ENCODE measurements at places on chromosomes 4 and X.

DNA sequence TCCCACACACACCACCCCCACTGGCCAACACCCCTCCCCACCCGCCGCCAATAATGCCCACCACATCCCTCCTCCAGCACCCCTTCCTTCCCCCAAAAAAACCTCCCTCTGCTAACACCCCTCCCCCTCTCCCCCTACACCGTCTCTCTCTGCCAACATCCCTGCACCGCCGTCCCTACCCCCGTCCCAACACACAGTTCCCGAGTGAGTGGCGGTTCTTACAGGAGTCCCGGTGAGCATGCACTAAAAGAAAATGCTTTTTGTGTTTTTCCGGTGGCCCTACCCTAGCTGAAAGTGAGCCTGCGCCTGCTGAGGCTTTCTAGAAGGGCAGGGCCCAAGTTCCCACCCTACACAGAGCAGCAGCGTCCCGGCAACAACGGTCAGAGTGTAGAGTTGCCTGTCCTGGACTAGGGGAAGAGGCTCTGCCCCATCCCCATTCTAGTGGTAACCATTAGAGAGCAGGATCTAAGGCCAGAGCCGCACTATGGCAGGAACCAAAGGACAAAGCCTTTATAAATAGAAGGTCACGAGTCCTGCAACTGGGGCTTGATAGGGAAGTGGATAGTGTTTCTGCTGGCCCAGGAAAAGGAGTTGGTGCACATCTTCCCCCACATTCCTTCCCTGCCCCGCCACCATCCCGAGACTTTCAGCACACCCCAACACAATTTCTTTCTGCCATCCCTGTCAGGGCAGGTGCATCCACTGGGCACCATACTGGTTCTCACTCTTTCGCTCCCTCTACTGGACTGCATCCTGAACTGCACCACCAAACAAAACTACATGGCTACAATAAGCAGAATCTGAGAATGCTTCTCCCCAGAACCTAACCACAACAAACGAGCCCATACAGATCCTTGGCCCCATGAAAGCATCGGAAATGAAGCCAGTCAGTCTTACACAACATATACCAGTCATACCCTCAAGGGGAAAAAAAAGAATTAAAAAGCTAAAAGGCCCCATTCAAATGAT, 78.1 kb upstream of the PAGE3 start:
- DNase-seq = no peak

- no peak for DNase-seq
These were observed 254.3 kb downstream of the PDHA2 start for GRCh38 chr4:96094183-96094582.

GRCh38 chr4:4308800-4309441, 18.9 kb downstream of the ZBTB49 start:
- no peak for DNase-seq

GRCh38 chr4:168119890-168120289, 27.6 kb downstream of the ANXA10 start:
- no peak for DNase-seq

GRCh38 chr4:11623726-11624037, 195.0 kb upstream of the HS3ST1 start:
- DNase-seq = no peak

DNA sequence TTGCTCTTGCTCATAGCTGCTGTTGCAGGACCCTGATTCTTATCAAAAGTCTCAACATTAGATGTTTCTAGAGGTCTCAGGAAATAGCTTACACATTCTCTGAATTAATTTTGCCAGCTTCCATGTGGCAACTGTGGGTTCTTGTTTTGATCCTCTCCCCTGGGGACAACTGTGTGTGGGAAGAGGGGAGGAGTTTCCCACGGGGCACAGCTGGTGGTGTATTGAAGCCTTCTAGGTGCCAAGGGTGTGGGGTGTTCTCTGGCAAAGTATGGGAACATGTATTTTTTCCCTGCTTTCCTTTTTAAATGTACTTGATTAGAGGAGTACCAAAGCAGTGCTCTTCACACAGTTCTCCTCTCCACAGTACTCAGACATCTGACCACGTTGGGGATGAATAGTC, 212.7 kb downstream of the RPA4 start:
- no peak for DNase-seq

- DNase-seq = no peak
These were observed 55.8 kb downstream of the MBNL3 start for GRCh38 chrX:132433001-132433400.

DNA sequence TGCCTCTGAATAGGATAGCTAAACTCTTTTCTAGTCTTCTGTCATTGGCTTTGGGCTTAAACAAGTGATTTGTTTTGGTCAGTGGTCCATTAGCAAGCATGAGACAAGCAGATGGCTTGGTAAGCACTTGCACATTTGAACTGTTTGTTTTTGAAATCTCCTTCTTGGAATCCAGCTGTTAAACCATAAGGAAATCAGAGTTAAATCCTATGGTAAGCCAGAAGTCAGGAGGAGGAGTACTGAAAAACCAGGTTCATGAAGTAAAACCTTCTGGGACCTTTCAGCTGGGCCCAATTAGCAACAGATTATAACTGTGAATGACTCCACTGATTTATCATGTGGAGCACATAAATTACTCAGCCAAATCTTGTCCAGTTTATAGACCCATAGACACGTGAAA, 1042.5 kb upstream of the PABPC4L start:
- DNase-seq = no peak

GRCh38 chr4:54449999-54450398, 207.8 kb upstream of the KIT start:
- DNase-seq = no peak

DNA sequence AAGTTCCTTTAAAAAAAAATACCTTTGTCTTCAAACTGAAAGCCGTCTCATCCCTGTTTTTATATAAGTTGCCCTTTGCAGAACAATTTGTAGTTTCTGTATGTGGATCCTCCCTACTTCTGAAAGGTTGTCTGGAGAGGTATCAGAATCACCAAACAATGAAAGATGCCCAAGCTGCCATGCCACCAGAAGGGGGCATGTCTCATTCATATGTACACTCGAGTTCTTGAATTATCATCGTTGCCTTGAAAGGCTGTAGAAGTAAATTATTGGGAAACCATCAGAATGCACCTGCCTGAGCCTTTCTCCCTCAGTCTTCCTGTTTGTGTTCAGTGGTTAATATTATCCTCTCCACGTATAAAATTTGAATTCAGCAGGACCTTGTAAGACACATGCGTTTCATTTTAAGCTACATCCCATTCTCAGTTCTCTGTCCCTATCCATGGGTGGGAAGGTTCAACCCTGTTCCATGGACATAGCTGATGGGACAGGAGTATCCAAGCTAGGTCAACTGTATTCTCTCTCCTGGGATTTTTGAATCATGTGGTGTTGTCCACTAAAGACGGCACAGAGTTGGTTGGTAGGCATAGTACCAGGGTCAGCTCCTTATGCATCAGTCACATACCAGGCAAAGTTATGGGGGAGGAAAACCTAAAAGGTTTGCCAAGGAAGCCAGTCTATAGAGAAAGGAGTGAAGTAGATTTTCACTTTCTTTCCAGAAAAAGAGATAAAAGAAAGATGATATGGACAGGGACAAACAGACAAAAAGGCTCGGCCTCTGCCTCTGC, 24.0 kb downstream of the GALNT7 start:
- no peak for DNase-seq

- DNase-seq = no peak
These were observed 63.6 kb upstream of the PTCHD1 start for GRCh38 chrX:23271026-23271425.

DNA sequence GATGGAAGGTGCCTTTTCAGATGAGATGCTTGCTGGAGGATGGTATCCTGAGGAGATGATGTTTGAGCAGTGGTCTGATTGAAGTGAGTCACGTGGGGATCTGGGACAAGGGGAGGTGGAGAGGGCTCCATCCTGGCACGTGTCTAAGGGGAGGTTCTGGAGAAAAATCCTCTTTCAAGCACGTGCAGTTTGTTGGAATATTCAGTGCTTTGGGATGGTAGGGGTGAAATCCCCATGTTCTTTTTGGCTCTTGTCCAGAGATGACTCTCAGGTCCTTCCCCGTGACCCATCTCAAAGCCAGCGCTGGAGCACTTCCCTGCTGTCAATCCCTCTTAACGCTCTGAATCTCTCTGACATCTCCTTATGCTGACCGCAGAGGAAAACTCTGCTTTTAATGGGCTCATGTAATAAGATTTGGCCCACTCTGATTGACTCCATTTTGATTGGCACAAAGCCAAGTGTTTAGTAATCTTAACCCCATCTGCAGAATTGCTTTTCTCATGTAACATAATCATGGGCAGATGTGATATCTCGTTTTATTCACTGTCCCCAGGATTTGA, 10.8 kb upstream of the KLKB1 start:
- no peak for DNase-seq

DNA sequence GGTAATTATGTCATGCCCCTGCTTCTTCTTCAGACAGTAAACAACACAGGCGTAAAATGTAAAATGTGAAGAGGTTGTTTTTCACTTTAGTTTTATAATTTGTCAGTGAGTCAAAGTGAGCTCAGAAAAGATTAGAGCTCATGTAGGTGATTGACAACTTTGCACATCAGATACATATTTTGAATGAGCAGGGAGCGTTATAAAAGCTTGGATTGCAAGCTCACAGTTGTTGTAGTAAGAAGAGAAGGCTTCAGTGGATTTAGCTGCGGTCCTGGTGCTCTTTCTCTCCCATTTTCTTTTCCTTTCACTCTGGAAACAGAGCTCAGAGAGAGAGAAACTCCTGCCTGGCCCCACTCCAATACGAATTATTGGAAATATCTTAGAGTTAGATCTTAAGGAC, 26.4 kb downstream of the MTMR1 start:
- no peak for DNase-seq

DNA sequence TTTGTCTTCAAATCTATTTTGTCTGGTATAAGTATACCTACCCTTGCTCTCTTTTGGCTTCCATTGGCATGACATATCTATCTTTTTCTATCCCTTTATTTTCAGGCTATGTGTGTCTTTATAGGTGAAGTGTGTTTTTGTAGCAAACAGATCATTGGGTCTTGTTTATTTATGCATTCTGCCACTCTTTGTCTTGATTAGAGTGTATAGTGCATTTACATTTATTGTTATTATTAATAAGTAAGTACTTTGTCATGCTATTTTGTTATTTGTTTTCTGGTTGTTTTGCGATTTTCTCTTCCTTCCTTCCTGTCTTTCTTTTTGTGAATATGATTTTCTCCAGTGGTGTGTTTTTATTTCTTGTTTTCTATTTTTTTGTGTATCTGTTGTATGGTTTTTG, 188.6 kb downstream of the GLUD2 start:
- DNase-seq = no peak

GRCh38 chrX:45266456-45266855, 65.8 kb upstream of the DIPK2B start:
- no peak for DNase-seq

All from stimulated activated CD8-positive, alpha-beta memory T cell treated with anti-CD3 and anti-CD28 coated beads, Interleukin-7, amount 100 ng/mL, for 48 hours (primary cell).